ENCODE measurements at places on chromosomes 4 and X.
A peak's percentile ranks its signal among the peaks of the same experiment; 100 is the strongest.

GRCh38 chr4:120071192-120071795 lies 4.6 kb upstream of the MAD2L1 start:
- DNase-seq: peak; percentile 49

DNA sequence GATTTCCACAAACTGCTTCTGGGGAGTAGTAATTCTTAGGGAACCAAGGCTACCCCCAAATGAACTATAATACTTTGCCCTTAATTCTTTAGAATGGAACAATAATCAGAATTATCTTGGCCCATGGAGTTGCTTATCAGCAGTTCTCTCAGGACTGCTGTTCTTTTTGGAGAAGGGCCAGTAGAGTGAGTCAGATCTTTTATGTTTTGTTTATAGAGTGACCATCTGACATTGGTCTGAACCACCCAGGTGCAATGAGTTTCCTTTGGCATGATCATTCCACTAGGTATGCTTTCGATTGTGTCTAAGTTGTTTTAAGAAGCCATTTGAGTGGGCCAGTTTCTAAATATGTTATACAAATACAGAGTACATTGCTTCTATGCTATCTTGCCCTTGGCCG lies 31.8 kb downstream of the PRRG1 start:
- no peak for DNase-seq

DNA sequence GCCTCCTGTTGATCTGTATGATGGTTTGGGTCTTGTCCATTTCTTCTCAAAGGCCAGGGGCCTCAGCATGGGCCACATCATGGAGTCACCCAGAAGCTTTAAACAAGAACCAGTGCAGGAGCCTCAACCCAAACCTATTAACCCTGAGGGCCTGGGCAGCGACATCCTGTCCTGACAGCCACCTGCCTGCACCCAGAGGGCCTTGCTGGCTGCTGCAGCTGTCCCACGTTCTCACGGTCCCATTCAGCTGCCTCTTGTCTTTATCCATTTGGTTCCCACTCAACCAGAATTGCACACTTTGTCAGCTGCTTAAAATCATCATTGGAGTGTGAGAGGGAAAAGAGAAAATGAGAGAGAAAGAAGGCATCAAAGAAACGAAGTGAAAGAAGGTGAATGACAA lies 21.6 kb downstream of the C4orf50 start:
- DNase-seq: no peak

DNA sequence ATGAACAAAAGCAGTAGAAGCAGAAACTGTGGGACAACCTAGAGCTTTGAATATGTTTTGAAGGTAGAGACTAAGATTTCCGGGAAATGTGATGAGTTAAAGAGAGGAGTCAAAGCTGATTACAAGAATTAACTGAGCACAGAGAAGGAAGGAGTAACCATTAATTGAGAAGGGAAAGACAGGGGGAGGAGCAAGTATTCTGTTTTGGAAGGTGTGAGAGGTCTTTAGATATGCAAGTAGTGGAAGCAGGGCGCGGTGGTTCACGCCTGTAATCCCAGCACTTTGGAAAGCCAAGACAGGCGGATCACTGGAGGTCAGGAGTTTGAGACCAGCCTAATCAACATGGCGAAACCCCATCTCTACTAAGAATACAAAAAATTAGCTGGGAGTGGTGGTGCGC lies 171.5 kb downstream of the FSTL5 start:
- no peak for DNase-seq

DNA sequence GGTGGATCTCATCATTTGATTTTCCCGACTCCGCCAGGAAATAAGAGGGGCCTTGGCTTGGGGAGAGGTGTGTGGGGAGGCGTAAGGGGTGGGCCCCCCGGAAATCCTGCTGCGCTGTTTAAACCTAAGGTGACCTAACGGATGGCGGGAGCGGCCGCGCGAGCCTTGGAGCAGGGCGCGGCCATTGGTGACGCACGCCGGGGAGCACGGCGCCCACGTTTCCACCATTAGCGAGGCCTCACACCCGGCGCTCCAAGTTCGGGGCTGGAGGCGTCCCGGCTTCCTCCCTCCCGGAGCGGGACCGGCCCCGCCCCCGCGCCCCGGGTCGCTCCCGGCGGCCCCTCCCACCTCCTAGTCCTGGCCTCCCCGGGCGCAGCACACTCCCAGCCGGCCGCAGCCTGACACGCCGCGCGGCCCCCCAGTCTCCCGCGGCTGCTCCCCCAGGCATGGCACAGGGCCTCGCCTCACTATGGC lies at the start of gene SMS:
SMS (plus strand) TSS at position 354 of the 474 bp plus-strand sequence; CDS start at position 470, 116 bp downstream.
- DNase-seq: peak; percentile 33

GRCh38 chr4:166491635-166492034 lies 618.6 kb downstream of the TLL1 start:
- DNase-seq: no peak

GRCh38 chr4:150662686-150663085 lies 80.7 kb downstream of the MAB21L2 start:
- no peak for DNase-seq

- no peak for DNase-seq
Measured at GRCh38 chrX:53479301-53479700, 45.1 kb upstream of the HSD17B10 start.

GRCh38 chr4:75235359-75235951 lies 278.7 kb downstream of the RCHY1 start:
- no peak for DNase-seq

GRCh38 chrX:53474707-53475106 lies 40.5 kb upstream of the HSD17B10 start:
- DNase-seq: no peak

- DNase-seq: no peak
Measured at GRCh38 chr4:8152865-8153257, 5.8 kb downstream of the ABLIM2 start.

GRCh38 chrX:154068560-154068959 lies 29.0 kb downstream of the MECP2 start:
- DNase-seq: no peak

DNA sequence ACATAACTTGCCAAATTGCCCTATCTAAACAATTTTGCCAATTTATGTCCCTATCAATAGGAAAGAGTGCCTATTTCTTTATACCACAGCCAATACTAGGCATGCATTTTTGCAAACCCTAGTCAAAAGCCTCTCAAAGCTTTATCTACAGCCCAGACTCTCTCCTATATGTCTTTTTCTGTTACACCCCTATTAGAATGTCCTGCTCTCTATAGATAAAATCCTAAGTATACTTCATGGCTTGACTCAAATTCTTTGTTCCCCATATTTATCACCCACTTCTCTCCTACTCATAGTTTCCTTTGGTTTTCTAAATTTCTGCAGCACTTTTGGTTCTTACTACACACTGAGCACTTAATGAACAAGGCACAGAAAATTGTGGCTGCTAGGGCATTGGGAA lies 38.0 kb downstream of the NUP62CL start:
- no peak for DNase-seq

GRCh38 chr4:142353149-142353738 lies 492.9 kb downstream of the INPP4B start:
- peak; percentile 30 for DNase-seq

DNA sequence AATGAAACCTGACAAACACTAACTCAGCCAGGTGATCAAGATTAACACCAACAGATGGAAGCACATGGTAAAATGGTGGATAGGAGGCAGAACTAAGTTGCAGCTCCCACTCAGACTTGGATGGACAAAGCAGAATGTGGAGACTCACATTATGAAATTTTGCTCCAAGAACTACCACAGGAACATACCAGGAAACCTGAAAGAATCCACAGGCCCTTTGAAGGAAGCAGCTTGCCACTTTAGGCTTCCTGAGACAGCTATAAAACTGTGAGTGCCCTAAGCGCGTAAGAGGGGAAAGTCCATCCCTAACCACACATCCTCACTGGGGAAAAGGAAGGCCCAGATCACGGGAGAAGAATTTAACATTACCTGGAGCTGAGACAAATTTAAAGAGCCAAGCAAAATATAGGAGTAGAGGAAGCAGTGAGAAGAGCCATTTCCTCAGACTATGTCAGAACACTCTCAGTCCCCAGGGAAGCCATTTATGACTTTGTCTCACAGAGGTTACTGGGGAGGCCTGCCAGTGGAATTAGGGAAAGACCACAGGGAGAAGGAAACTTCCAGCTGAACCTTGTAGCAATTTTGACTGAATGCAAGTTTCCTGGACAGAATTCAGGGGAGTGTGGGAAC lies 224.5 kb downstream of the TEX13C start:
- DNase-seq: no peak

GRCh38 chrX:11757719-11758399 lies at the start of gene MSL3:
TSS of gene MSL3 (plus strand) at chrX:11758237. CDS start at chrX:11758264, 27 bp downstream.
- peak; percentile 54 for DNase-seq

DNA sequence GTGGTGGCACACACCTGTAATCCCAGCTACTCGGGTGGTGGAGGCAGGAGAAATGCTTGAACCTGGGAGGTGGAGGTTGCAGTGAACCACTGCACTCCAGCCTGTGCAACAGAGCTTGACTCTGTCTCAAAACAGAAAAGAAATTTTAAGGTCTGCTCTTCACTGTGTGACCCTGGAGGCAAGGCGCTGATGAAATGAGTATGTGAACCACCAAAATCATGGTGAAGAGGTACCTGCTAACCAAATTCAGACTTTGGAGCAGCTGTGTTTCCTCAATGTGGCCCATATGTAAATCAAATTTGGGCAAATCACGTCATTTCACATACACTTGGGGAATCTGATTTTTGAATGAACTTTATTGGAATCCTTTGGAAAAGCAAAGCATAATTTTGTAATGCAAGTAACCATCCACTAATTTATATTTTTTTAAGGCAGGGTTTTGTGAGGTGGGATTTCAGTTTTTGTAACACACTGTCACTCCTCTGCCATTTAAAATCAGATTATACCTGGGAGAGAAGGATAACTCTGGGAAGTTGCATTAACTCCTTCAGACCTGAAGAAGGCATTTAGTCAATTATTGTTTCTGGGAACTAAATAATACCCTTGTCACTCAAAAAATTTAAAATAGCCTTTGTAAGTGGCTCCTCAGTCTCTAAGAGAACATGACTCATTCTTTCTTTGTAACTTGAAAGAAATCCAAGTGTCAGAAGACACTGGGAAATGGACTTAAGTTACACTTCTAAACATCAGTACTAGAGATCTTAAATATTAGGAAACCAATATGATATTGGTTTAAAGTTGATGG lies 24.0 kb downstream of the DOCK11 start:
- DNase-seq: no peak

DNA sequence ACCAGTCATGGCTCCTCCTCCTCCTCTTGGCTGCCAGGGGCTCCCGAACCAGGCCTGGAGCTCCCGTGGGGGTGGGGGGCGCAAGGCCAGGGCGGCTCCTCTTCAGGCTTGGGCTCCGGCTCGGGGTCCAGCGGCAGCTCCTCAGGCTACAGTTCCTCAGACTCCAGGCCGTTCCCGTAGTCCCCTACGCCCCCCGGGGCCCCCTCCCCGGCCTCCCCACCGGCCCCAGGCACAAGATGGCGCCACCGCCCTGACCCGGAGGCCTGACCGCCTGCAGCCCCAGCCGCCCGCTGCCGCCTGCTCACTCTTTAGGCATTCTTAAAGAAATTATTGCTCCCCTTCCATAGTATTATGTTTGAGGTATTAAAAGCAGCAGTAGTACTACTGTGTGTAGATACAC lies 54.5 kb downstream of the TAF1 start:
- no peak for DNase-seq

GRCh38 chrX:150664290-150664689 lies 28.9 kb upstream of the MTMR1 start:
- DNase-seq: no peak

DNA sequence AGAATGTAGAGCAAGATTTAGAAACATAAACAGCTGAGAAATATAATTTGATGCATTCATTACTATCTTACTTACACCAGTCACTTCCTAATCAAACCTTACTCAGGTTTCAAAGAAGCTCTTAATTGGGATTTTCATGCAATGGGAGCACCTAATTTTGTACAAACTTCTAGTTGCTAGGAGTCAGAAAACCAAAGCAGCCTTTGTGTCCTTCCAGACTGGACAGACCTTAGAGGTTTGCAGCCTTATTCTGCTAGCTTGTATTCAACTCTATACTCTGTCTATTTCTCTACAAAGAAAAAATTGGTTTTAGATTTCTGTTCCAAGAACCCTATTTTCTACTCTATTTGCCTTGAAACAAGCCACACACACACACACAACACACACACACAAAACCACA lies 19.4 kb downstream of the GABRA2 start:
- DNase-seq: no peak

DNA sequence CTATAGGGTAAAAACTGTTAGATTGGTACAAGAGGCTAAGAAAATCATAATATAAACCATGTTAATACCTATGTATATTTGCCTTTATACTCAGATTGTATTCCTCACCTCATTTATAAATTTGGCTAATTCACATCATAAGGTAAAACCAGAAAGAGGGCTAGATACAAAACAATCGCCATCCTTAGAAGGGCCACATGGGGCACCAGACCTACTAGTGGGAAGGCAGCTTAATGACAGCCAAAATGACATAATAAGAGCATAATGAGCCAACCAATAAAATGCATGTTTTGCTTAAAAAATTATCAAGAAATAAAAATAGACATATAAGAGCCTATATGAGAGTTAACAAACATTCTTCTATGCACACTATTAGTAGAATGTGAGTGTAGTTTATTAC lies 107.3 kb upstream of the PRDX4 start:
- DNase-seq: no peak
